Putamen (tissue), 1 donor: ENCODE measurements at places on chromosomes 5 and 9.
A peak's percentile ranks its signal among the peaks of the same experiment; 100 is the strongest.

GRCh38 chr9:20320921-20321320 is 301.4 kb downstream of the MLLT3 start:
- DNase-seq, result no peak

DNA sequence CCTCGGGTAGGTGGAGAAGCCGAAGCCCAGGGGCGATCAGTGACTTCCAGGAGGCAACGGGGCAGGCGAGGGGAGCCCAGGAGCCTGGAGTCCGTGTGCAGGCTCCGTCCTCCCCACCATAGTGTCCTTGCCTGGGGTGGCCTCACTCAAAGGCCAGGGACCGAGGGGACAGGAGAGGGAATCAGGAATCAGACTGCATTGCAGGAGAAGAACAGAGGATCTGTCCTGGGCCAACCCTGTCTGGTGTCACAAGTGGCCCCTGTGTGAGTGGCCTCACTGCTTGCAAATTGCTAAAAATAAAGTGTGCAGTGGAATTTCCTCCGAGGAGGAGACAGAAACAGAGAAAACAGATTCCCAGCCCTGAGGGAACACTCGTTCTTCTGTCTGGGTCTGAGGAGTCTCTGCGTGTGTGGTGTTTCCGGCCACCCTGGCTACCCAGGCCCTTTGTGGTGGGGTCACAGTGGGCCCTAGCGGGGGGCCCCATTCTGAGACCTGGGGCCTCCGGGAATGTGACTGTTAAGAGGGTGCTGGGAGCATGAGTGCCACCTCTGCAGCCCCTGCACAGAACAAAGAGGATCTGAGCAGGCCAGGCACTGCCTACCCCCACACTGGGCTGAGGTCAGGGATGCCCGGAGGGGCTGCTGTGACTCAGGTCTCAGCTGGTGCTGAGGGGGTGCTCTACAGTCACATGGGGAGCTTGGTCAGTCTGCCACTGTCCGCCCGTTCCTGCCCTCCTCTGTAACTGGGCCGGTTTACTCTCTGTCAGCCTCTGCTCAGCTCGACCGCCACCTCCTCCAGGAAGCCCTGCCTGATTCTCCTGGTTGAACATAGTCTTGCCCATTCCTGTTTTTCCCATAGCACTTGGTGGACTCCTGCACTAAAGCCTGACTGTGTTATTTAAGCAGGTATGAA is 7.4 kb downstream of the TRAF1 start:
- DNase-seq, result no peak

DNA sequence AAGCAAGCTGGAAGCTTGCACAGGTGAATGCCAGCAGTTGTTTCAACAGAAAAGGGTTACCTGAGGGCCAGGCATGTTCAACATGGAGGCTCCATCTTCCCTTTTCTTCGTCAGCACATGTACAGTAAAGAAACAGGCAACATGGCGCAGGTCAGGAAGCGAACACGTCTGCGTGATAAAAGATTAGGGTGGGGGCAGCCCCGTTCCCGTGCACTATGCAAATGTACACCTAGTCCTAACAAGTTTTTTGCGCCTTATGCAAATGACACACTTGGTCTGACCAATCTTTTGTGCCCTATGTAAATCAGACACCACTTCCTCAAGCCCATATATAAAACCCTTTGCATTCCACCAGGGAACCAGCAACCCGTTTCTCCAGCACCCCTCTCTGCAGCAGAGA is 452.1 kb upstream of the PTPRD start:
- no peak for DNase-seq

- no peak for DNase-seq
Measured at GRCh38 chr9:28215536-28216299, 642.4 kb upstream of the C9orf72 start.

- no peak for DNase-seq
Measured at GRCh38 chr5:168773226-168773625, 194.1 kb upstream of the PANK3 start.

DNA sequence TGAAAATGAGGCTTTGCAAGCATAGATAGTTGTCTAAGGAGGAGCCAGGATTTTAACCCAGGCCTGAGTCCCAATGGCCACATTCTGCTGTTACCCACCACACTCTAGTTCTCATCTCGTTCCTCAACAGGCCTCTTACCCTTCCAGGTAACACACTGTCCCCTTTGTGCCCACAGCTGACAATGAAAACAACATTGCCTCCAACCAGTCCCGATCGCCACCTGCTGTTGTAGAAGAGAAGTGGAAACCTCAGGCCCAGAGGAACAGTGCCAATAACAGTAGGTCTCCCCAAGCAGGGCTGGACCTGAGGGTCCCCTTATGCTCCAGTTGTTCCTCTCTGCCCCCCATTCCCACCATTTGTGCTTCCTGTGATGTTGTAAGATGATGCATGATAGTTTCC is 30.4 kb downstream of the AMBP start:
- no peak for DNase-seq

- DNase-seq, result peak; percentile 66
Measured at GRCh38 chr9:106286249-106286648, 576.7 kb upstream of the ZNF462 start.

- no peak for DNase-seq
Measured at GRCh38 chr5:111582451-111582850, 70.1 kb upstream of the STARD4 start.

- no peak for DNase-seq
Measured at GRCh38 chr9:98373609-98374008, 118.2 kb upstream of the TBC1D2 start.
